Pons (tissue), 1 donor: ENCODE measurements at places on chromosomes 5 and 9.

DNA sequence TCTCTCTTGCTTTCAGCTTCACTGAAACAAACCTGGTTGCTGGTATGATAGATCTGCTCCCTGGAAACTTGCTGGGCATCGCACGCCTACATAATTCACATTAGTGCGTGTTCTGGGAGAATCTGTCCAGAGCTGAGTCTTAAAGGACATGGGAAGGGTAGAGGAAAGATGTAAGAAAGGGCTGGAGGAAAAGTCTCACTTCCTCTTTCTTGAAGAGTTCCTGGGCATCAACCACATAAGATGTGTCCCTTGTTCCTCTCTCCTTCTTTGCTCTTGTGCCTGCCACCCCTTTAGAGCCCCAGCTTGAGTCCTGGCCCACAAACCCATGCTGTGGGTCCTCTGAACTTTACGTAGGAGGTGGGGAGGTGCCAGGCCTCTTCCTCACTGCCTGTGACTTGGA lies 205.3 kb upstream of the PANK3 start:
- no peak for DNase-seq

DNA sequence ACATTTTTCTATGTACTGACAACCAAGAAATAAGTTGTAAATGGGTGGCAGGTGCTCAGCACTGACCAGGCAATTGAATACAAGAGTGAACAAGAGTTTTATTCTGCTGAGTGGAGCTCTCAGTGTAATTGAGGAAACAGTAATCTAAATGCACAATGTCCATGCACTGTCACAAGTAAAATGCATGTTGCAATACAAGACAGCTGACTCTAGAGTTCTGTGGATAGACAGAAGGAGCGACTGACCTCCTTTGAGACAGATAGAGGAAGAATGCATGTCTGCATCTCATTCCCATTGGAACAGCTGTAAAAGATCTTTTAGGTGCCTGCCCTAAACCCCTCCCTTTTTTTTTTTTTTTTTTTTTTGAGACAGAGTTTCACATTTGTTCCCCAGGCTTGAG lies 299.0 kb downstream of the FBXL7 start:
- no peak for DNase-seq

GRCh38 chr5:763397-763796 lies 21.1 kb downstream of the ZDHHC11B start:
- no peak for DNase-seq

DNA sequence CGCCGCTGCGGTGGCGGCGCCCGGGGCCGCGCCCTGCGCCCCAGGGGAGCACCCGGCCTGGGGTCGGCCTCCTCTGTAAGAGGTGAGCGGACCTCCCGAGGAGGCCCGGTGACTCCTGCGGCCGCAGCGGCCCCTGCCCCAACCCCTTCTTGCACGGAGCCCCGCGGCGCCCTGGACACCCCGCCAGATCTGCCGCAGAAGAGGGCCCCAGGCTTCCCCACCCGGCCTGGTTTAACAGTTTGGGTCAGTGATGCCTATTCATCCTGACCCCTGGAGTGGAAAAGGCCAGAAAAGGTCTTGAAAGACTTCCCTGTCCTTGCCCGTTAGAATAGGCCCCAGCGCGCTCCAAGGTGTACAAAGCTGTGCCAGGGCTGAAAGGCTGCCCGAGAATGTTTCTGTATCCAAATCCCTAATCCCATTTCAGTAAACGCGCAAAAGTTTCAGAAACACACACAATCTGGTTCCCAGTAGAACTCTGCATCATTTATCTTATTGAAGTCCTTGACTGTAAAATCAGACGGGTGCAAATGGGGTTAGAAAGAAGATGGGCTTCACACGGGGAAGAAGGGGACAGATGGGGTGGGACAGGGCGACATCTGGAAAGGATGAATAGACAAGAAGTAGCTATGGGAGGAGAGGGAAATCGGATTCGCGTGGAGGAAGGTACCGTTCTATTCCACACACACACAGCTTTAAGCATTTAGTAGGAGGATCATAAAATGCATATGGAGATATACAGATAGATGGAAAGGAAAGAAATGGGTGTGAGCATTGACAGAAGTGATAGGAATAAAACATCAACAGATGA lies 1.1 kb upstream of the SSBP2 start:
- DNase-seq: peak; percentile 63

- DNase-seq: no peak
Observed at GRCh38 chr5:160473681-160474080, 52.0 kb downstream of the PTTG1 start.

DNA sequence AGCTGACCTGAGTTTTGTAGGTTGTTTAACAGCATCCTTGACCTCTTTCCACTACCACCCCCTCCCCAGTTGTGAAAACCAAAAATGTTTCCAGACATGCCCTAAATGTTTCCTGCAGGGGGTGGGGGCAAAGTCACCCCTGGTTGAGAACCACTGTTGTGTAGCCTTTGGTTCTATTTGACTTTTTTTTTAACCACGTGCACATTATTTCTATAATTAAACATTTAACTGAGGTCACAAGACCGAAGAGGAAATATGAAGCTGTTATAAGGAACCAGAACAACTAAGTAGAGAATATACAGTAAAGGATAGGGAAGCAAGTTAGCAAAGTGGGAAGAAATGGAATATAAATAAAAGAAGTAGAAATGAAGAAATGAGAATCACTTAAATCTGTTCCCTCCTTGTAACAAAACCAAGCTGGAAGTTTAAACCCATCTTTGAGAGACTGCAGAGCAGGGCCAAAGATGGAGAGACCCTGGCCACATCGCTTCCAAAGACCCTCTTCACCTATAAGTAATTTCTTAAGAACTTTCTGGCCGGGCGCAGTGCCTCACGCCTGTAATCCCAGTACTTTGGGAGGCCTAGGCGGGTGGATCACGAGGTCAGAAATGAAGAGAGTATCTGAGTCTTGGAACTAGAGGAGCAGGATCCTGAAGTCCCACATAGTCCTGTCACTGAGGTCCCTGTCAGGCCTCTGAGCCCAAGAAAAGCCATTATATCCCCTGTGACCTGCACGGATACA lies 14.4 kb downstream of the SIT1 start:
- peak; percentile 52 for DNase-seq

GRCh38 chr9:31255211-31255610 lies 1129.2 kb upstream of the ACO1 start:
- no peak for DNase-seq

- DNase-seq: no peak
Observed at GRCh38 chr5:1966461-1966860, 83.7 kb upstream of the IRX4 start.

DNA sequence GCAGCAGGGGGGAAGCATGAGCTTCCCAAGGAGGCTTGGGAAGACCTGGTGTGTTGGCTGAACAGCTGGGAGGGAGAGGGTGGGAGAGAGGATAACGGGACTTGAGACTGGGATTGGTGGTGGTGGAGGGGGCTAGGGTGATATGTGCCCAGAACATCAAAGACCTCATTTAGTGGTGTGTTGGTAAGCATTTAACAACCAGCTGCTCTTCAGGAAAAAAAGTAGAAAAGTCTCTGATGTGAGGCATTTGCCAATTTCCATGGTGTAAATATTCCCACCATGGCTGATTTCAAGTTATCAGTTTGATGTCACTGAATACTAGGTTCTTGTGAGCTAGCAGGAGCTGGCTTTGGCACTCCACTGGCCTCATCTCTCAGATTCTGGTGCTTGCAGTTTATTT lies 170.8 kb downstream of the MACROH2A1 start:
- DNase-seq: no peak

- no peak for DNase-seq
Observed at GRCh38 chr9:77729177-77729576, 81.1 kb upstream of the GNA14 start.

DNA sequence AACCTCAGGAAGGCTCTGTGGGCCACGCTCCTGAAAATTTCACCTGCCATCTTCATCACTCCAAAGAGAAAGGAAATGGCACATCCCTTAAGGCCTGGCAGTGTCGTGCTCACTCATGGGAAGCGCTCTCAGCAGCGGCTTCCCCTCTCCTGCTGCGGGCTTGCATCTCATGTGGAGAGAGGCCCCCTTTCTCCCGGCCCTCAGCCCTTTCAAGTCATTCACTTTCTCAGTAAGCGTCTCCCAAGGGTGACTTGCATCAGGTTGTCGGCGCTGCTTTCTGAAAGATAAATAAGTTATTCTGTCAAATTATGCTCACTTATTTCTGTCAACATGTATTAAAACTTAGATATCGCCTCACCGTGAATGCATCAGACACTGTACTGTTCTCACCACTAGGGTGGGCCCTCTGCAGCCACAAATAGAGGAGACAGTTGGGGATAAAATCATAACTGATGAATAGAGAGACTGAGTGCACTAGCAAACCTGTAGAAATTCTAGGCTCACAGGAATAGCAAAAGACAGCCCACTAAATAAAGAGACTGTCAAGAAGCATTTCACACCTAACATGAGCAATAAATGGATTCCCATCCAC lies 174.6 kb downstream of the RFK start:
- DNase-seq: no peak

- DNase-seq: no peak
Observed at GRCh38 chr5:106755789-106756188, 914.9 kb downstream of the EFNA5 start.

GRCh38 chr9:84593352-84593751 lies 76.2 kb upstream of the NTRK2 start:
- DNase-seq: no peak

GRCh38 chr5:41773799-41774198 lies 96.4 kb downstream of the OXCT1 start:
- no peak for DNase-seq

DNA sequence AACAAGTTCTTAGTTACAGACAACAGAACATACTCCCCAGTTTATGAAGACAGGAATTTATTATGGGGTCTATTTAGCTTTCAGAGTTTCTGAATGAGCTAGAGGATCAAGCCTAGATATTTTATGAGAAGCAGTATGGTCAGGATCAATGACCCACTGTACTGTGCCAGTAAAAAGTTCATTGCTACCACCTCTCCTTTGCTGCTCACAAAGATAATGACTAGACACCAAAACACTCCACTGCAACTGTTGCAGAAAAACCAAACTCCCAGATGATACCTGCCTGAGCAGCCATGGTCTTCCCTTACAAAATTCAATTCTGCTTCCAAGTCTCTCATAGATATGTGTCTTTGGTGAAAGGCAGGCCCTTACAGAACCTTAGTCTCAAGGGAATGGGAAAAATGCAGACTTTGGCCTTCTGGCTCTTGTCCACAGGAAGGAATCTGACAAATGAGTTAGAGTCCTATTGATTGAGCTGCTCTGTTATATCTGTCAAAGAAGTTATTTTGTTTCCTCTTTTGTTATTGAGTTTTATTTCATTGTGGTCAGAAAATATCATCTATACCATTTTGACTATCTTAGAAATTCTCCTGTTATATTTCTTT lies 74.7 kb upstream of the RASGRF2 start:
- no peak for DNase-seq

DNA sequence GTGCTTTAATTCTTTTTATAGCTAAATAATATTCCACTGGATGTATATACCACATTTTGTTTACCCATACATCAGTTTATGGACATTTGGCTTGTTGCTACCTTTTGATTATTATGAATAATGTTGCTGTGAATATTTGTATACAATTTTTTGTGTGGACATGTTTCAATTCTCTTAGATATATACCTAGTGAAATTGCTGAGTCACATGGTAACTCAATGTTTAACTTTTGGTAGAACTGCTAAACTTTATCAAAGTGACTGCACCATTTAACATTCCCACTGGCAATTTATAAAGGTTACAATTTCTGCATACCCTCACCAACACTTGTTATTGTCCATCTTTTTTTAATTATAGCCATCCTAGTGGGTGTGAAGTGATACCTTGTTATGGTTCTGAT lies 22.1 kb downstream of the IL31RA start:
- DNase-seq: no peak

DNA sequence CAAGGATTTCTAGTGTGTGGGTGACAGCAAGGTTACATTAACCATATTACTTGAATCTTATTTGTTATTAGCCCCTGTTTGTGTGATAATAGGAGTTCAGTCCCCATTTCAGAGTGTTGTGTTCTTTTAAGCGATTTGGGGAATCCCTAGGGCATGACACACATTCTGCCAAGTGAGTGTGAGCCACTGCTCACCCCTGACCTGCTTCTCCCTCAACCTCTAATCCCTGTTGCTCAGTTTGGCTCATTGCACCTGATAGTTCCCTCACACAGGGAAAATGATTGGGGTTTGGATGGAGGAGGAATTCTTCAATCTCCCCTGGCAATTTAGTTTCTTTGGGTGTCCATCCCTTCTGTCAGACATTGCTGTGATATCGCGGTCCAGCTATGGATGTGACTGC lies 149.2 kb downstream of the DMRTA1 start:
- DNase-seq: no peak

GRCh38 chr5:145158730-145159129 lies 676.4 kb downstream of the PRELID2 start:
- DNase-seq: no peak

DNA sequence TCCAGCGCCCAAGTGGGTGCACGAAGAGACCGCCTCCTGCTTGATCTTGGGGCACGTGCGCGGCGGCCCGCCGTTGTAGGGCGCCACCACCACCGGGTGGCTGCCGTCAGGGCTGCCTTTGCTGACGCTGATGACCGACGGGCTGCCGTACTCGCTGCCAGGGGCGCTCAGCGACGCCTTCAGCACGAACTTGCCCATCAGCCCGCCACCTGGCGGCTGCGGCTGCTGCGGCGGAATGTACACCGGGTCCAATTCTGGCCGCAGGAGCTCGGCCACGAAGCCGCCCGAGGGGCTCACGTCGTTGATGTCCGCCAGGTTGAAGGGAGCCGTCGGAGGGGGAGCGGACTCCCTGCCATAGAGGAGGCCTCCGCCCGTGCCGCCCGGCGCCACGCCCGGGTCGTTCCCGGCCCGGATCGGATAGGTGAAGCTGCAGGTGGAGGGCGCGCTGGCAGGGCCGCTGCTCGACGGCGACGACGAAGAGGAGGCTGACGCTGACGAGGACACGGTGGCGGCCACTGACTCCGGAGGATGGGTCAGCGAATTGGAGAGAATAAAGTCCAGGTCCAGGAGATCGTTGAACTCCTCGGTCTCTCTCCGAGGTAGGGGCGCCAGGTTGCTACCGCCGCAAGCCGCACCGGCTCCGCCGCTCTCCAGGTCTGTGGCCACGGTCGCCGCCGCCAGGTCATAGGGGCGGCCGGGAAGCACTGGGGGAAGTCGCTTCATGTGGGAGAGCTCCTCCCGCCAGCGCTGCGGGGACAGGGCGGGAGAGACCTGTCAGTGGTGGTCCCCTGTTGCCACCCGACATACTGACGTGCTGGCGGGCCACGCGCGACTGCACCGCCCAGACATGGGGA lies 1.8 kb downstream of the KLF4 start:
- DNase-seq: no peak

DNA sequence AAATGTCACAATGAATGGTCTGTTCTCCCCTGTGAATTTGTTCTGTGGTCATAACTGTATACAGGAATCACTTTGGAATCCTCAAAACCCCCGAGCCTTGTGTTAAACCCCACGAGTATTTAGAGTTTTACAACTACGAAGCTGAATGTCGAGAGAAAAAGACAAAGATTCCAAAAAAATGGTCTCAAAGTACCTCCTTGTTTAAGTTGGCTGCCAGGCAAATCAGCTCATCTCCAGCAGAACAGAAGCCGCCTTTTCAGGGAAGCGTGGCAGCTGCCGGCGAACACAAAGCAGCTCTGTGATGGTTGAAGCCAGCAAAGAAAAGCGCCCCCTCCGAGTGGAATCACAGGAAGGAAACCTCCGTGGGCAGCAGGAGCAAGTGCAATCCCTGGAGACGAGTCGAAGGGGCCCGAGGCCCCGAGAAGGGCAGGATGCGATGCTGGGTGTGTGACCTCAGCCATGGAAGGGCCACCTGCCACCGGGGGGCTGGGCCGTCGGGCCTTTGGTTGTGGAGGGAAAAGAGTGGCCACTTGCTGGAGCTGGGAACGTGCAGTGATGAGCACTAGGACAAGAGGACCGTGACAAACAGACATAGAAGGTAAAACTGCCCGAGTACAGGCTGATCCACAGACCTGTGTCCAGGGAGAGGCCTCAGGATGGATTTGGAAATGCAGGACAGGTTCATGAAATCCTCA lies 706.4 kb downstream of the SEMA5A start:
- DNase-seq: peak; percentile 97
